ENCODE measurements at places on chromosomes 16 and 17.
A peak's percentile ranks its signal among the peaks of the same experiment; 100 is the strongest.

GRCh38 chr17:70375813-70376770 lies 206.8 kb downstream of the KCNJ2 start:
- no peak for DNase-seq

- peak; percentile 90 for DNase-seq
These were observed at the start of gene TBX21 for GRCh38 chr17:47733047-47733673. Gene TBX21 (plus strand): TSS chr17:47733236. CDS start chr17:47733455, 219 bp downstream.

DNA sequence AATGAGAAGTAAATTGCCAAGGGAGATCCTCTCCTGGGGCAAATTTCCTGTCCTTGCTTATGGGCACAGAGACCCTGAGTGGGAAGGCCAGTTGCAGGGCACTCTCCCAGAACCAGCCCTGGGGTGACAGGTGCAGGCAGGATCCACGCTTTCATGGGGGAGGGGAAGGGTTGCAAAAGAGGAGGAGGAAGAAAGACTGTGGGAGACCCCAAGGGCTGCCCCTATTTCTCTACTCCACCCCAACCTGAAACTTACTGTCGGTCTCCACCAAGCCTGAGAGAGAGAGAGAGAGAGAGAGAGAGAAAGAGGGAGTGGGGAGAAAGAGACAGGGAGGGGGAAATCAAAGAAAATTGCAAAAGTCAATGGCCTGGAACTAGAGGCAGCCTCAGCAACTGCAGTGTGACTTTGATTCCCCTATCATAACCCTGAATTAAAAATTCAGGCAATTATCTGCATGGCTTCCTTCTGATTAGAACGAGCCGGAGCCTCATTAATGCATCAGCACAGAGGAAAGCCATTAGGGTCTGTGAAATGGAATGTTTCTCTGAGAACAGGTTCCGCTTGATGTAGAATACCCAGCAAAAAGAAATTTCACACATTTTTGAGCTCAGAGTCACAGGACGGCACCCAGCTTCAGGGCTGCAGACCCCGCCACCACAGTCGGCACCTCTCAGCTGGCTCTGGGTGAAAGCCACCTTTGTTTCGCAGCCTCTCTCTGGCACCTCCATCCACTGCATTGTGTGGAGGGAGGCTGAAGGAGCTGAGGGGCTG lies 45.1 kb upstream of the HNF1B start:
- DNase-seq = no peak

- no peak for DNase-seq
These were observed 22.4 kb upstream of the HERPUD1 start for GRCh38 chr16:56909527-56909979.

- no peak for DNase-seq
These were observed 4.9 kb downstream of the MT1F start for GRCh38 chr16:56662357-56663354.

DNA sequence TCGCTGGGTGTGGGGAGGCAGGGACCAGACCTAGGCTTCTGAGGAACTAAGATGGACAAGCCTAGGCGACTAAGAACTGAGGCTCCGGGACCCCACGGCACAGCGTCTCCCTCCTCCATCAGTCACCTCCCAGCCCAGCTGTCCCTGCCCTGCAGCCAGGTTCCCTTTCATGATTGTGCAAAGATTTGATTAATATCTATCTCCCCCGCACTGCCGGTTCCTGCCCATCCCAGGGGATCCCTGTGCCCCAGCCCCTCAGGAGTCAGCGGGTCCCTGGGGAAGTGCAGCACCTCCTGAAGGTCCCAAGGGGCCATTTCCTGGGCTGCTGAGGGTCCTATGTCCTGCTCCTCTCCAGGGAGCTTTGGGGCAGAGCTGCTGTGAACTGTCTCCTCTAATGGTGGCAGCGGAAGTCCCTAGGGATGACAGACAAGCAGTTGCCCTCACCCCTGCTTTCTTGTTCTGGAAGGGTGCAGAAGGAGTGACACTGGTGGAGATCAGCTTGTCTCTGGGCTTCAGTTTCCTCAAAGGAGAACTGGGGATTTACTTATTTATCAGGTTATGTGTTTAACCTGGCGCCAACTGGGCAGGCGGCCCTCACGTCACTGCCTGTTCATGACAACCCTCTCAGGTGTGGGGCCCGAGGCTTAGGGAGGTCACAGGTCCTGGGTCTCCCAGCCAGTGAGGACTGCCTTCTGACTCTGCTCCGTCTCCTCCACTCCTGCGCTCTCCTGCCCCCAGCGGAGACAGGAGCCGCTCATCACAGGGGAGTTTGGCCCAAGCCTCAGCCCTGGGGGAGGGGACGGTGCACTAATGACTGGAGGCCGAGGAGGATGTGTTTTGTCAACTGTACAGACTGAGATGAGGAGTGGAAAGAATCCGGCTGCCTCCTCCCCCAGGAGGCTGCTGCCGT lies 1.9 kb upstream of the C16orf74 start:
- DNase-seq = no peak

DNA sequence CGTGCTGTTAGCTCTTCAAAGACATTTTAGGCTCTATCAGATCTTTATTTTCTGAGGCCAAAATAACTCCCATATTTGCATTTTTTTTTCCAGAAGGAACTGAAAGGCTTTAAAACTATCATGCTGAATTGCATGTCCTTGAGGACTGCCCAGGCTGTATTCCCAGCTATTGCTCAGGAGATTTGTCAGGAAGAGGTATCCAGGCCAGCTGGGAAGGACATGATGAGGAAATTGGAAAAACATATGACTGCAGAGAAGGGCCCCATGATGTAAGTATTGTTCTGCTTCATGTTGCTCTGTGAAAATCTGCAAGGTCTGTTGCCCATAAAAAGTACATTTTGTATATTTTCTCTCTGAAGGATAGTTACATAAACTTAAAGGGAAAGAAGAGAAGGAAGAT lies 5.7 kb downstream of the CDC6 start:
- DNase-seq = no peak

DNA sequence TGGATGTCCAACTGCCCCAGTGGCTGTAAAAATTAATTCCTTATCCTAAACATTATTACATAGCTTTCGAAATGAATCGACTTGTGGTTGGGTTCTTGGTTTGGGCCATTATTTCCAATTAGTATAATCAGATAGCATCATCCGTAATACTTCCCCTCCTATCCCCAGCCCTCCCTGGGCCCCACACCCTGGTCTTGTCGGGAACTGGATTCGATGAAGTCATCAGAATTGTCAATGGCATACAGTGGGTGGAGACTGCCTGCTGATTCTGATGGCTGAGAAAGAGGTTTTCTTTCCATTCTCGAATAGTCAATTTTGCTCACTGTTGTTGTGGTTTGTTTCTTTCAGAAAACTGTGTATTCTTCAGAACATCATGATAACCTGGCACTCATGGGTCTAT lies 395.1 kb downstream of the SEC14L1 start:
- no peak for DNase-seq

- no peak for DNase-seq
These were observed 17.7 kb downstream of the USP10 start for GRCh38 chr16:84717484-84717883.

- no peak for DNase-seq
These were observed 267.1 kb downstream of the SOX9 start for GRCh38 chr17:72387969-72388368.

- DNase-seq = no peak
These were observed 1164.7 kb upstream of the CDH8 start for GRCh38 chr16:63200940-63201339.

DNA sequence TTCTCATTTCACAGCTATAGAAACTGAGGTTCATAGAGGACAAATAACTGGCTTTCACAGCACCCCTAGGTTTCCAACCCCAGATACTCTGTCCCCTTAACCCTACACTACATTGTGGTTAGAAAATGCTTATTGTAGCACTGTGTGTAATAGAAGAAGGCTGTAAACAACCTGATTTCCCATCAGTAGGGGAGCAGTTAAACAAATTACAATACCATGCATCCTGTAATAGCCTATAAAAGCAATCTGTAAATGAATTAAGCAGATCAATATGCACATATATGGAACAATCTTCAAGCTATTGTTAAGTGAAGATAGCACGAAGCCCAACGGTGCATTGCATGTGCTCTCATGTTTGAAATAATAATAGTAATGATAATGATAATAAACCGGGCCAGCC lies 39.2 kb upstream of the XPO6 start:
- no peak for DNase-seq

- no peak for DNase-seq
These were observed 8.0 kb upstream of the WWOX start for GRCh38 chr16:78091419-78091818.

DNA sequence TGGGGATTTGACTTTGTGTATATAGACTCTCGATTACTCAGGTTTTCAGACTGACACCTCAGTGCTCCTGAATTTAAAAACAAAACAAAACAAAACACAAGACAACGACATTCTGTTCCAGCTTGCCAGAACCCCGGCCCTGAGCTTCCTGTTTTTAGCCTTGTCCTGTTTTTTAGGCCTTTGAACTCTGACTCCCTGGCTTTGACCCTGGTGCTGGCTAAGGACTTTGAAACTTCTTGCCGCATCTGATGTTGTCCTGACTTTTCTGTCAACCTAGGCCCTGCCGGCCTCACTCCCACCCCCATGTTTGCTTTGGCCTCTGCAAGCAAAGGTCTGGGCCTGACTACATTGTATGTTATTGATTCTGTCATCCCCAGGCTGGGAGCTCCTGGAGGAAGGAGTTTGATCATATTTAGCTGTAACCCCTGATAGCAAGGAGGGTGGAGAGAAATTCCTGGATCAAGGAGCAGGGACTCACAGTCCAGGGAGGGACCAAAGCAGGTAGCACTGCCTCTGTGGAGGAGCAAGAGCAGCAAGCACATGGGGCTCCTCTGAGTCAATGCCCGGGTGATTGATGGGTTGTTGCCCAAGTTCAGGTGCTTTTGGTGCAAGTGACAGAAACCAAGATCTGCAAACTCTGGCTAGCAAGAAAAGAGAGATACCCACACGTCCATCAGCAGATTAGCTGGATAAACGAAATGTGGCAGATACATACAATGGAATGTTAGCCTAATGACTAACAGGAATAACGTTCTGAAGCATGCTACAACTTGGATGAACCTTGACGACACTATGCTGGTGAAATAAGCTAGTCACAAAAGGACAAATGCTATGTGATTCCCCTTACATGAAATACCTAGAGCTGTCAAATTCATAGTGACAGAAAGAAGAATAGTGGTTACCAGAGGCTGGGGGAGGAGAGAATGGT lies 7.7 kb downstream of the CCL16 start:
- no peak for DNase-seq

GRCh38 chr16:74143171-74143570 lies 153.4 kb upstream of the PSMD7 start:
- DNase-seq = no peak

DNA sequence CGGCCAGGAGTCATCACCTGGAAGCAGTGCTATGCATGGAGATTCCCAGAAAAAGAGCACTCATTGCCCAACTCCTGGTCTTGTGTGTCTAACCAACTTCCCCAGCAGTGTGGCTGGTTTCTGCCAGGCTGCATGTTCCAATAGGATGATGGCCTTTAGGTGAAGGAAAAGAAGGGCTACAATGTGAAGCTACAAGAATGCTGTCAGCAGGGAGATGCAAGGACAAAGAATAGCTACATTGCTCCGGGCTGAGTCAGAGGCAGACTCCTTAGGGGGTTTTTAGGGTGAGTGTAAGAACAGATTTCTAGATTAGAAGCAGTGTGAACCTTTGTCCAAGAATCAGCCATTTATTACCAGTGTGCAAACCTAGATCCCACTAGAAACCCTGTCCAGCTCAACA lies 63.0 kb upstream of the DNAH9 start:
- no peak for DNase-seq

GRCh38 chr17:39150104-39150634 lies 1.3 kb downstream of the PLXDC1 start:
- DNase-seq = no peak

GRCh38 chr17:81256616-81257015 lies 17.5 kb downstream of the NDUFAF8 start:
- no peak for DNase-seq

DNA sequence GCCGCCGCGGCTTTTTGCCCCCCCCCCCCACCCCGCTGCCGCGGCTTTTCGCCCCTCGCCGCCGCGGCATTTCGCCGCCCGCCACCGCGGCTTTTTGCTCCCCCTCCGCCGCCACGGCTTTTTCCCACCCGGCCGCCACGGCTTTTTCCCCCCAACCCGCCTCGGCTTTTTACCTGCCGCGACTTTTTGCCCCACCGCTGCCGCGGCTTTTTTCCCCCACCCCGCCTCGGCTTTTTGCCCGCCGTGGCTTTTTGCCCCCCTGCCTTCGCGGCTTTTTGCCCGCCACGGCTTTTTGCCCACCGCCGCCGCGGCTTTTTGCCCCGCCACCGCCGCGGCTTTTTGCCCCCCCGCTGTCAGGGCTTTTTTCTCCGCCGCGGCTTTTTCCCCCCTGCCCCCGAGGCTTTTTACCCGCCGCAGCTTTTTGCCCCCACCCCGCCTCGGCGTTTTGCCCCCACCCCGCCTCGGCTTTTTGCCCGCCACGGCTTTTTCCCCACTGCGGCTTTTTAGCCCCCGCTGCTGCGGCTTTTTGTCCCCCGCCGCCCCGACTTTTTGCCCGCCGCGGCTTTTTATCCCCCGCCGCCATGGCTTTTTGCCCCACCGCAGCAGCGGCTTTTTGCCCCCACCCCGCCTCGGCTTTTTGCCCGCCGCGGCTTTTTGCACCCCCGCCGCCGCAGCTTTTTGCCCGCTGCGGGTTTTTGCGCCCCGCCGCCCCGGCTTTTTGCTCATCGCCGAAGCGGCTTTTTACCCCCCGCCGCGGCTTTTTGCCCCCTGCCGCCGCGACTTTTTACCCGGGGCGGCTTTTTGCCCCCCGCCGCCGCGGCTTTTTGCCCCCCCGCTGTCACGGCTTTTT lies 527.8 kb upstream of the WSB1 start:
- no peak for DNase-seq

DNA sequence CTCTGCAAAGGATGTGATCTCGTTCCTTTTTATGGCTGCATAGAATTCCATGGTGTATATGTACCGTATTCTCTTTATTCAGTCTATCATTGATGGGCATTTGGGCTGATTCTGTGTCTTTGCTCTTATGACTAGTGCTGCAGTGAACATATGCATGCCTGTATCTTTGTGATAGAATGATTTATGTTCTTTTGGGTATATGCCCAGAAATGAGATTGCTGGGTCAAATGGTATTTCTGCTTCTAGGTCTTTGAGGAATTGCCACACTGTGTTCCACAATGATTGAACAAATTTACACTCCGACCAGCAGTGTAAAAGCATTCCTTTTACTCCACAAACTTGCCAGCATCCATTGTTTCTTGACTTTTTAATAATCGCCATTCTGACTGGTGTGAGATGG lies 60.2 kb upstream of the ADORA2B start:
- DNase-seq = no peak

GRCh38 chr17:21177854-21178600 lies 35.9 kb downstream of the TMEM11 start:
- DNase-seq = no peak
